Activated T-helper 2 cell treated with anti-CD3 and anti-CD28 coated beads, Interferon-gamma antibody, Interleukin-2, Interleukin-4, amounts not matched to agents 10 μg/mL and 5 μg/mL and 100 μg/mL, durations not matched to agents 14 hours and 24 hours and 36 hours (primary cell): ENCODE measurements at places on chromosomes 3 and 15. TPM values are rescaled to one million over a fixed set of nuclear protein-coding genes. Genes with fewer than 3 reads are reported as not detected.

DNA sequence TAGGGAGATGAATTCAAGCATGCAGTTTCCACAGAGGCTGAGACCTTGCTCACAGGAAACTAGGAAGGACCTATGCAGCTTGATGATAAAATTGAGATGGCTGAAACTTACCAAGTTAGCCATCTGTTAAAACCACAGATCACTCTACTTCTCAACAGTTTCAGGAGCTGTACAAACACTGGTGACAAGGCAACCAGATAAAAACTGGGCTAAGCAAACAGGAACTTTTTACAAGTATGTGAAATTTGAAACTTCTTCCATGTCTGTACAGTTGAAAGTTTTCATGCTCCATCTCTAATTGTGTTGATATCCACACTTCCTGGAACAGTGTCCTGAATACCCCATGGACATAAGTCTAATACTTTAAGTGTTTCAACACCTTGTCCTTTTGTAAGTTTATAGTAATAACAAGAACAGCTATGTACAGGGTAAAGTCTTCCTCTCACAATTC is 78.2 kb downstream of the FAIM start:
- no peak for DNase-seq

DNA sequence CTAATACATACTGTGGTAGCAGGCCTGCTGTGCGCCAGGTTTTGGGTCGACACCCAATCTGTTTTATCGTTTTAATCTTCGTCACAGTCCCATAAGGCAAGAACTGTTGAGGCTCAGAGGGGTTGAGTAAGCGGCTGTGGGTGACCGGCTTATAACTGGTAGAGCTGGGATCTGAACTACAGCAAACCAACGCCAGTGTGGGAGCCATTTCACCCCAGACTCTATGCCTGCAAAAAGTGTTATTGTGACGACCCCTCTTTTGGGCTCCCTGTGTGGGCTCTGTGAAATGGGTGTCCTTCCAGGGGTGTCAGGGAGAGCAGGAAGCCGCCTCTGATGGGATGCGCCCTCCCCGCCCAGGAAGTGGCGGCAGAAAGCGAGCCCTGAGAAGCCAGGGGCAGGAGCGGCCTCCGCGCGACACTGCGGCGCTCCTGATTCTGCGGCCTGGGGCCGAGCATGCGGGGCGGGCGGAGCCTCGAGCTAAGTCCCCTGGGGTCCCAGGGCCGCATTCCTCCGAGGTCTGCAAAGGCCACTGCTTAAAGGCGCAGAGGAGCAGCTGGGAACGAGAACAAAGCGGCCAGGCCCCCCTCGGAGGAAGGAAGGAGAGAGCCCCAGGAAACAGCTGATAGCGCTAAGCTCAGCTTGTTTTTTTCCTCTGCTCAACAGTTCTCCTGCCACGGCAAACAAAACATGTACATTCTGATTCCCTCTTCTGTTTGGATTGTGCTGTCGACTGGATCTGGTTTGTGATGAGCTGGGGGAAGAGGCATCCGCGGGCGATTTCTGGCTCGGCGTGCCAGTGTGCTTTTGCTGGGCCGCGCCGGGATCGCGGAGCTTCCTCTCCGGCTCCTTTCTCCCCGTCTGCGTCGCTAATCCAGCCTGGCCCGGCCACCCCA is 33.9 kb downstream of the GRK7 start:
- DNase-seq, result peak; percentile 35

Gene PLA1A
- not detected in 2 replicates for total RNA-seq

DNA sequence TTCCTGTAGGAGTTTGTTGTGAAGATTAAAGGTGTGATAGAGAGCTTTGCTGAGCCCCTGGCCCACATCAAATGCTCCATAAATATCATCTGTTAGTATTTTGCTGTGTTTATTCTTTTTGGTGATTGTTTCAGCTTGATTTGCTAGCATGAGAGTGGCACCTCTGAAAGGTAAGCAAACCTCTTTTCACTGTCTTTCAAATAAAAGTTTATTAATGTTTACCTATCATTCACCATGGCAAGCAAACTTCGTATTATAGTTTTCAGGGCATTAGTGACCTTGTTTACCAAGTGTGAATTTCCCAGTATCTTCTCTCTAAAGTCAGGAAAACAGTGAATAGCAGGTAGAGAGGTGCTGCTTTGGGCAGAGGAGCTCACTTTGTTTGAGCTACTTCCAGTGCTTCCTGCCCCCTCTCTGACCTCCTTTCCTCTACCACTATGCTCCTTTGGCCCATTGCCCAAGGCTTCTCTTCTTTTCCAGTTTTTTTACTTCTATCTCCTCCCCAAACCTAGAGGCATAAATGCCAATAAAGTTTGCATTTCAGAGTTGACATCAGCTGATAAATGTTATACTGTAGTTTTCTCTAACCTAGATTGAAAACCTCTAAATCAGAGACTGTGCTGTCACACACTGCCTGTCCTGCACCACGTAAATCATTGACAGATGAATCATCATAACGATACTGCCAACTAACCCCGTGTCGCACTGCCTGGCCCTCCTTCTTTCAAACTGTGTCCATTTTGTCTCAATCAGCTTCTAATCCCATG is 569.0 kb downstream of the TUSC7 start:
- DNase-seq, result no peak

DNA sequence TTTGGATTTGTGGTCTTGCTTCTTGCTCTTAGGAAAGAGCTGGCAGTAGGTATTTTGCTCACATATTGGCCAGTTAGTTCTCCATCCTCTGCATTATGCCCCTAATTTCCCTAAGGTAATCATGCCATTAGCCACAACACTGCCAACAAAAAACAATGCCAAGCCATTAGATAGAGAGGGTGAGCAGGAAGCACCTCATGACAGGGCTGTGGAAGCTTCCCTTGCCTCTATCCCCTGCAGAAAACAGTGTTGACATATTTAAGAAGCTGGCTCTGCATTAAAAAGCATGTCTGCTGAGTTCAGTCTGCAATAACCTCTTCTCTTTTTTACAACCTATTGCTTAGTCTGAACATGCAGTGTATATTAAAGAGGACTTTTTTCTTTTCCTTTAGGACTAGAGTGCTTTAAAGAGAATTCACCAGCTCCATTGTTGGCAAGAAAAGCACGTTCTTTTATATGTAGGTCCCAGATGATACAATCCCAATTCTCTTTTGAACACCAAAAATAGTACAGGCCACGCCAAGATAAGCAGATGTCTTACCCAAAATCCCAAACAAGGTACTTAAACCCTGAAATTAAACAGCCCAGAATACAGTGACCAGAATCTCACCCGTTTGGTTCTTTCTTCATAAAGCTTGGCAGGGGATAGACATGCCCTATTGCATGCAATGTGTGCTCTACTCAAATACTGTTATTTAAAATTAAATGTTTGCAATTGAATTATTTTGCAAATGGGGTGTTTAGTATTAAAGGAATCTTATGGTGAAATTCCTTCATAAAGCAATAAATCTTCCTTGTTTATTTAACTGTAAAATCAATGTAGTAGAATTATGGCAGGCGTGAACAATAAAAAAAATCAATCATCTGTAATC is 93.7 kb upstream of the UBE3A start:
- no peak for DNase-seq

- DNase-seq, result no peak
These were observed 1.1 kb upstream of the C15orf62 start for GRCh38 chr15:40768521-40769273.

- DNase-seq, result no peak
These were observed 26.0 kb upstream of the CA12 start for GRCh38 chr15:63407612-63408011.

Gene CP
- total RNA-seq, result not detected in 2 replicates

GRCh38 chr3:25831578-25831977 is 41.7 kb downstream of the OXSM start:
- no peak for DNase-seq

DNA sequence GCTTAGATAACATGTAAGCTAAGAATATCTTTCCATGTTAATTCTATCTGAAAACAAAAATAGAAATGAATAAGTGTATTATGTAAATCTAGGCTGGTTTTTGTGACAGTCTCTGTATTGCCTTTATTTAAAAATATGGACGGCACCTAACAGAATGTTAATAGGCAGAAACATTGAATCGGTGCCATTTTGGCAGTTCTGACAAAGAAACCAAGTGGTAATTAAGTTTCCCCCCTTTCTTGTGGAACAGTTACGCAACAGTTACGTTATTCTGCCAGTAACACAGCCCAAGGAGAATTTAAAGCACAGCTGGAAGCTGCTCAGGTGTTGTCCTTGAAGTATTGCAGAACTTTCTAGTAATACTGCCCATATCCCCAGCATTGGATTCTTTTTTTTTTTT is 21.5 kb downstream of the LARS2 start:
- DNase-seq, result no peak

Gene MITF
- 0.07 and 0.28 TPM in 2 replicates for total RNA-seq

DNA sequence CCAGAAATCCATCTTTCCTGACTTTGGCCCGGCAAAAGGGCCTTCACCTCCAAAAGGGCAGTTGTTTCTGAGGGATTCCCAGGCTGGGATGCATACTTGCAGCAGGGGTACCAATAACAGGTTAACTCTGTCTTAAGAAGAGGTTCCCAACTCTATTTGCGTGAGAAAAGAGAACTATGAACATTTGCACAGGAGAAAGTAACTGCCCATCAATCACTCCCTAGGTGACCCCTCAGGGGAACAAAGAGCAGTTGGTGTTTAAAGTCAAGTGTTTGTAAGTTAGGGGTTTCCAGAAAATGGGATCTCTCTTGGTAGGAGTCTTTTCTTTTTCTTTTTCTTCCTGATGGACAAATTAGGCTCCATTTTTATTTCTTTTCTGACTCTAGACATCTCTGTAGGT is 97.3 kb downstream of the EPHB1 start:
- DNase-seq, result no peak

- DNase-seq, result no peak
These were observed 12.8 kb upstream of the SETMAR start for GRCh38 chr3:4290272-4290893.

Gene CLRN1
- not detected in 2 replicates for total RNA-seq

GRCh38 chr3:12255393-12255792 is 33.5 kb upstream of the PPARG start:
- no peak for DNase-seq

Gene WNT5A
- 0.05 TPM in 2 replicates for total RNA-seq

Gene RPL32
- total RNA-seq, result 2,046 and 2,053 TPM in 2 replicates

- no peak for DNase-seq
These were observed 15.8 kb downstream of the TCF12 start for GRCh38 chr15:56934269-56934668.

Gene NANOGP8
- total RNA-seq, result not detected in 2 replicates

GRCh38 chr3:39166134-39166710 is 12.8 kb upstream of the CSRNP1 start:
- no peak for DNase-seq

Gene ECE2
- not detected in 2 replicates for total RNA-seq

Gene C2CD4A
- not detected in 2 replicates for total RNA-seq

Gene TRPM1
- not detected in 2 replicates for total RNA-seq

DNA sequence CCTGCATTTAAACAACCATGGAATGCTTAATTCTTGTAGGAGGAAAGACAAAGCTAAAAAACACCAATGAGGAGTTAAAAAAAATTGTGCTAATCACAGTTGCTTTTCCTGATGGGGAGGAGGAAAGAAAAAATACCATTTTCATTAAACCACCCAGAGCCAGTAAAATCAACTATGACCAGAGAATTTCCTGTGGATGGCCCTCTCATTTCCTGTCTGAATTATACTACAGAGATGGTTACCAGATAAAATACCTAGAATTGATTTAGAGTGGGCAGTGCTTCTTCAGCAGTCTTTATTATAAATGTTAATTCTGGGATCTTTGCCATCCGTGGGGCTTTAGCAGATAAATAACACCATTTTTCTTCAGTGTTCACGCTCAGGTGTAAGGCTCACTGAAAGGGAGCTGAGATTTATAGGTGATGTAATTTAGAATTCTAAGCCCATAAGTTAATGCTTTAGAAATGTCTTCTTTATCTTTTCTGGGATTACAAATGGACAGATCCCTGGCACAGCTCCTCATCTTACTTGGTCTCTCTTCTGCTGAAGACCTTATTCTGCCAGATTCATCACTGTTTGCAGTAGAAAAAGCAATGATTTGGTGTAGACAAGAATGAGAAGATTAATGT is 37.9 kb downstream of the RETNLB start:
- no peak for DNase-seq

GRCh38 chr3:117589454-117589853 is 879.9 kb downstream of the TUSC7 start:
- no peak for DNase-seq

GRCh38 chr3:127531821-127532220 is 58.7 kb downstream of the TPRA1 start:
- DNase-seq, result no peak

Gene NLGN1
- total RNA-seq, result not detected in 2 replicates

- DNase-seq, result no peak
These were observed 13.0 kb upstream of the FAM174B start for GRCh38 chr15:92668620-92669019.

DNA sequence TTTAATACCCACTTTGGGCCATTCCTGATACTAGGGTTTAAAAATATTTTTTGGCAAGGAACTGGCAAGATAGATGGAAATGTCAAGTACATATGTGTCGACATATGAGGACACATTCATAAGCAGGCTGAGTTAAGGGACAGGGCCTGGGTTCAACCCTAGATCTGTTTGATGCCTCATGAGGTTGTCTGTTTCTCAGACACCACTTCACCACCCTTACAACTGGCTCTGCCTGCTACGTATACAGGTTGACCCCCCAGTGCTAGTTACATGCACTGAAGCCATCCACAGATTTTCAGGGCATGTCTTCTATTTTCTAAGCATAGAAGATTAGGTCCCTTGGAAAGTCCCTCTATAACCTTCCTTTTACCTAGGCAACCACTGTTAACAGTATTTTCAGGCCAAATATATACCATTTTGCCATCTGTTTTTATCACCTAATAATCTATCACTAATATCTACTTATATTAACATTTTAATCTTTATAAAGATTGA is 296.7 kb downstream of the PLCL2 start:
- no peak for DNase-seq

DNA sequence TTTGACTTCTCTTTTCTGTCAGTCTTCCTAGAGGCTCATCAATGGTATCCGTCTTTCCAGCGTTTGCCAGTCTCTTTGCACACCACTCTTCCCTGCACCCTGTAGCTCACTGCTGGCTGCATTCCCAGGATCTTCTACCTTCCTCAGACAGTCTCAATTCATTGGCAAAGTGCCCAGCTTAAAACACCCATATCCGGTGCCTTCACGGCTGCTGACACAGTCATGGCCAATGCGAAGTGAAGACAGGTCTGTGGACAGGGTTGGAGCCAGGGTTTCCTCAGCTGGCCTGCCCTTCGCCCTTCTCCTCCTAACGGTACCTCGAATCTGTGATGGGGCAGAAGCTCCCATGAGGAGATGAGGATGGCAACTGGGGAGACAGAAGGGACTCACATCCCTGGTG is 36.1 kb downstream of the PTH1R start:
- DNase-seq, result no peak

GRCh38 chr3:168585544-168585943 is 489.8 kb upstream of the GOLIM4 start:
- no peak for DNase-seq
